MG63 (cell line): ENCODE measurements at places on chromosomes 11 and 22. TPM values are rescaled to one million over a fixed set of nuclear protein-coding genes. Genes with fewer than 3 reads are reported as not detected.

UQCC3 gene
- total RNA-seq: 16.4 and 22.2 TPM in 2 replicates

OPCML gene
- not detected in 2 replicates for total RNA-seq

MMP8 gene
- not detected in 2 replicates for total RNA-seq

USH1C gene
- total RNA-seq: not detected in 2 replicates

FAM180B gene
- not detected in 2 replicates for total RNA-seq

MGAT3 gene
- total RNA-seq: 0.20 TPM in 1 of 2 replicates, not detected in the other

OR5P2 gene
- not detected in 2 replicates for total RNA-seq

WT1 gene
- total RNA-seq: 0.10 TPM in 1 of 2 replicates, not detected in the other

OR52I1 gene
- total RNA-seq: not detected in 2 replicates

SCN2B gene
- total RNA-seq: not detected in 2 replicates

GLYAT gene
- total RNA-seq: not detected in 2 replicates
